SK-N-SH treated with all-trans-retinoic acid at 6 μM for 48 hours (cell line): ENCODE measurements at places on chromosomes 12 and 14.
A peak's percentile ranks its signal among the peaks of the same experiment; 100 is the strongest.

DNA sequence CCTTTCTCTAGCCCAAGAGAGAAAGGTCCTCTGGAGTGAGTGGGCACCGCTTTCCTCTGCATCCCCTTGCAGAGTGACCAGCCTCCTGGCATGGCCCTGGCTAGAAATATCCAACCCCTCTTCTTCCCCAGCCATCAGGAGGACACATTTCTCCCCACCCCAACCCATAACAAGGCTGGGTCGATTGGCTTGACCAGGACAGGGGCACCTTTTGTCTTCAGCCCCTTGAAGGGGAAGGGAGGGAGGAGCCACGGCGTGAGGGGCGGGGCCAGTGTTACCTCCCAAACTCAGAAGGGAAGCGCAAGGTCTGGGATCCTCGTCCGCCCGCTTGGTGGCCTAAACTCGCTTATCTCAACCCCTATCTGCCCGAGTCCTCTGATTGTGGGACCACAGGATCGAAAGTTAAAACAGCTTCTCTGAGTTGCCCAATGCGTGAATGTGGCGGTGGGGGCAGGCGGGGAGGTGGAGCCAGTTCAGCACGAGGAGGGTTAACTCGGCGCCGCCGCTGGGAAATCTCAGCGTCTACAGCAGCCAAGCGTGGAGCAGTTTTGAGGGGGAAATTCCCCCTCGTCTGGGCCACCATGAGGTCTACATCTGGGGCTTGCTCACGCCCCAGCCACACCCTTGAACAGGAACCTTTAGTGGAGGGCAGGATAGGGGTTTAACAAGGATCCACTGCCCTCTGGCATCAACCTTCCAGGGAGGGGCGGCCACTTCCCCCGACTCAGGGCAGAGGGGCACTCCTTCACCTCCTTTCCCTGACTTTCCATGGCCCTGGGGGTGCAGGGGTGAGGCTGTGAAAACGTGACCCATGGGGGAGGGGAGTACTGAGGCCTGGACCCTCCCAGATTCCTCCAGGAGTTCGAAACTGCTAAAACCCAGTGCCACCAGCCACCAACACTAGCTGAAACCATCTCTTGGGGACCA is 795 bp downstream of the STAT6 start:
- ATAC-seq: no peak

GRCh38 chr12:19744705-19745218 is 305.5 kb downstream of the AEBP2 start:
- no peak for ATAC-seq

- ATAC-seq: peak; percentile 90
These were observed 846.8 kb downstream of the NRXN3 start for GRCh38 chr14:79016828-79017505.

DNA sequence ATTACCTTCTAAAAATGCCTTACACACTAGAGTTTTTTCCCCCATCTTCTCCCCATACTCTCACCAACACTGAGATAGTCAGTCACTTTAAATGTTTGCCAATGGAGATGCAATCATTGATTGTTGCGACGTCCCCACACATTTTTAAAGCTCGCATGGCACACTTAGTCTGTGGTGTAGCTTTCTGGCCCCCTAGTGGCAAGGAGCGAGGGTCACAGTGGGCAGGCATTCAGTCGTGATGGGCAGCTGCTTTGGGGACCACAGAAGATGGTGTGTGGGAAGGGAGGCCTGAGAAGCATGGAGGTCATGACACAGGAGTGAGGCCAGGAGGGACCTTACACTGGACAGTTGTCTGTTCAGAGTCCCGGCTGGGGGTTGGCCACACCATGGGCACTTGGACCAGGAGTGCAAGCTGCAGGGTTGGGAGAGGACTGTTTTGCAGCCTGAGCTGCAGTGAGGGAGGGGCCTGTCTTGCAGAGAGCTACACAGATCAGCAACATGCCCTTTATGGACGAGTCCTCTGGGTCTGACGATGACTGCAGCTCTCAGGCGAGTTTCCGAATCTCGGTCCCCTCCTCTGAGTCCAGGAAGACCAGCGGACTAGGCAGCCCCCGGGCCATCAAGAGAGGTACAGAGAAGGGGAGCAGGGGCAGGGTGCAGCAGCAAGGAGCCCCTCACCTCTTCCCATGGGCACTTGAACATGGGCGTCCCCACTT is 28.6 kb downstream of the PIGH start:
- ATAC-seq: peak; percentile 99

DNA sequence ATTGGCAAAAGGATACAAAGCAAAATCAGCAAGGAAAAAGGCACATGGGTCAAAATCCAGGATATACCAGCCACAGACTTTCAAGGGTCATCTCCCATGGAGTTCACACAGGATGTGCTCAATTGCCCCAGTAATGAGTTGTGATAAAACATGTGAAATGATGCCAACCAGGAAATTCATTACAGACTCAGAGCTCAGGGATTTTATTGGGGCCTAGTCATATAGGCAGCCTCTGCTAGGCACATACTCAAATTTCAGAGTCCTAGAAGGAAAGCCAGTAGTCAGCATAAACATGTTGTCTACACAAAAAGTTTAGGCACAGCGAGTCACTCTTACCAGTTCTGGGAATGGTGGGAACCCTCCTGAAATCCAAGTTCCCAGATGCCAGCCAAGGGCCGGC is 64.4 kb upstream of the OSBPL8 start:
- peak; percentile 50; the same call in 2 of the 3 replicates for ATAC-seq

DNA sequence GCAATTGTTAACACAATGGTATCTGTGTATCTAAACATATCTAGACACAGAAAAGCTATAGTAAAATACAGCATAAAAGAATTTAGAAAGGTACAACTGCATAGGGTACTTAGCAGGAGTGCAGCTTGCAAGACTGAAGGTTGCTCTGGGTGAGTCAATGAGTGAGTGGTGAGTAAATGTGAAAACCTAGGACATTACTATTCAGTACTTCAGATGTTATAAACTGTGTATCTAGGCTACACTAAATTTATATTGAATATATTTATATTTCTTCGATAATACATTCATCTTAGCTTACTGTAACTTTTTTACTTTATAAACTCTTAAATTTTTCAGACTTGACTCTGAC is 409.0 kb upstream of the DCN start:
- ATAC-seq: no peak

DNA sequence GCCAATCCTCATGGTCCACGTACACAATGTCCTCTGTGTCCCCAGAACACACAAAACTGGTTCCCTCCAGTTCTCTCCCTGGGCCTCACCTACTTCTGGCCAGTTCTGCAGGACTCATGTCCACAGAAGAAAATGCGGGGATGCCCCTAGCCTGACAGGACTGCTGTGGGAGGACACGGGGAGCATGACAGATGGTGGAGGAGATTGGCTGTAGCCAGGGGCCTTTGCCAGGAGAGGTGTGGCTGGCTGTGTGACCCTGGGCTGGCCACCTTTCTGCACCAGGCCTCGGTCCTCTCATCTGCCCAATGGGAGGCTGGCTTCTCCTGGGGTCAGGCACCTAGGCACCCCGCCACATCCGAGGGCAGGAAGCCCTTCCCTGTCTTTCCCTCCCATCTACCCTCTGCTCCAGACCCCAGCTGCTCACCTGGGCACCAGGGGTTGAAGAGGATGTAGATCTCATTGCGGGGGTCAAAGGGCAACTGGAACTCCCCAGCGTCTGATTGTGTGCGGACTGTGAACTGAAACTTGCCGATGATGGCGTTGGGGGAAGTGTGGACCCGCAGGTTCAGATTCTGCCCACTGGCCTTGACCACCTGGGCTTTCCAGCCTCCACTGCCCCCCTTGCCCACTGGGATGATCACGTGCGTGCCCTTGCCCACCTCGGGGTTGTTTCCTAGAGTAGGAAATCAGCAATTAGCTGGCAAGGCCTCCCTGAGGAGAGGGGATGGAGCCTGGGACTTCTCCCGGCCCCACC is 2.8 kb downstream of the TGM1 start:
- ATAC-seq: no peak
